ENCODE measurements at places on chromosomes 2 and 18.
A peak's percentile ranks its signal among the peaks of the same experiment; 100 is the strongest.

GRCh38 chr18:36702401-36703013 is 126.3 kb downstream of the TPGS2 start:
- no peak for DNase-seq

DNA sequence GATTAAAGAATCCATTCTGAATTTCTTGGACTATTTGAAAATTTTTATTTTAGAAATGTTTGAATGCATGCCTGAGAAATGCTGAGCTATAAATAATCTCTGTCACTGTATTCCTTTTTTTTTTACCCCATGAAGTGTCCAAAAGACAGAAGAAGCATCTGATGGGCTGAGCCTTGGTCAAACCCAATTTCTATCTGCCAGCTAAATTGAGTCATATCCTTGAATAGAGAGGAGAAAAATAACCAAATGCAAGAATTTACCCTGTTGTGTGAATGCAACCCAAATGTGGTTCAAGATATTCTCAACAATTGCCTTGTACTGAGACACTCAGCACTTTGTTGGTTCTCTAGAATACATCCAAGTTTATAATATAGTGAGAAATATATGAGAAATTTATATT is 223.5 kb downstream of the UBE2E3 start:
- DNase-seq: no peak

- no peak for DNase-seq
Observed at GRCh38 chr2:136029149-136029548, 43.7 kb upstream of the DARS1 start.

GRCh38 chr2:56130463-56131070 is 53.2 kb upstream of the CCDC85A start:
- peak; percentile 58 for DNase-seq

DNA sequence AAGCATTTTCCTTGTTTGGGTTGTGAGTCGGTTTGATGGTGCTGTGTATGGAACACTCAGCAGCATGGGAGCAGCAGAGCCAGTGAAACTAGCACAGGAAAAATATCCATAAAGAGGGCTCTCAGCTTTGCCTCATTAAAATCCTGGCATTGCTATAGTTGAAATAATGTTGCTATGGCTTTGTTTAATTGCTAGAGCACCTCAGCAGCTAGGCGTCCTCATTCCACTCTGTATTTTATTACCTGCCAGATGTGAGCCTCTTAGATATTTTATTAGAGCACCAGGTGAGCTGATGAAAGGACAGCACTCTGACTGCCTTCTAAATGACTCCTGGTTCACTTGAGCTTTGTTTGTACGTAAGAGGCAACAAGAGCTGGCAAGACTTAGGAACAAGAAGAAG is 232.4 kb downstream of the MTX2 start:
- DNase-seq: no peak

DNA sequence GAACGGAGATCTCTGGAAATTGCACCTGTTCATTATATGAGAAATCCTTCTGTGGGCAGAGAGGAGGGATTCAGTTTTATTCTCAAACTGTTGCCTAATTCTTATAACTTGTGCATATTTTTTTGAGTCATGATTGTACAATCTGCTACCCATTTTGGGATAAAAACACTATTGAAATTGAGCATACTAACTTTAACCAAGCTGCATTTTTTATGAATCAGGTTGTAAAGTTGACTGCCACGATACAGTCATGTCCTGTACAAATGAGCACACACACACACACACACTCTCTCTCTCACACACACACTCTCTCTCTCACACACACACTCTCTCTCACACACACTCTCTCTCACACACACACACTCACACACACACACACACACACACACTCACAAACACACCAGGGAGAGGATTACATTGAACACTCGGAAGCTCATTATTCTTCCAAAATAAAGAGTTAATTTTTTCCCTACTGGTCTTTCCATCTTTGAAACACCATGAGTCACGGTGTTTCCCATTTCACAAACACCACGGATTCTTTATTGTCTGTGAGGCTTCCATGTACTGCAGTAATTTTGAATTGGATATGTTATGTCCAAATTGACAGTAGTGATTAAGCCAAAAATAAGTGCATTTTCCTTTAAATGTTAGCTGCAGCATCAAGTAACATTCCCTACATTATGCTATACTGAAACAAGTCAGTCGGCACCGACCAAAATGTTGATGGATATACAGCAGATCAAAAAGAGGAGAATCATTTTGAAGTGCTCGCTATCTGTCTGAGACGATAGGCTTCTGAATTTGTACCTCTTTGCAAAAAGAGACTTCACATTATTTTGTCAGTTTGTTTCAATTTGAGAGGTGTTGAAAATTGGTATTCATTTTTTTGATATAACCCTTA is 216.9 kb downstream of the ARHGAP15 start:
- DNase-seq: no peak

- no peak for DNase-seq
Observed at GRCh38 chr2:71250935-71251334, 24.0 kb upstream of the PAIP2B start.

- no peak for DNase-seq
Observed at GRCh38 chr2:20603791-20604190, 47.1 kb downstream of the HS1BP3 start.

GRCh38 chr18:21538230-21538629 is 62.3 kb downstream of the ESCO1 start:
- DNase-seq: no peak

DNA sequence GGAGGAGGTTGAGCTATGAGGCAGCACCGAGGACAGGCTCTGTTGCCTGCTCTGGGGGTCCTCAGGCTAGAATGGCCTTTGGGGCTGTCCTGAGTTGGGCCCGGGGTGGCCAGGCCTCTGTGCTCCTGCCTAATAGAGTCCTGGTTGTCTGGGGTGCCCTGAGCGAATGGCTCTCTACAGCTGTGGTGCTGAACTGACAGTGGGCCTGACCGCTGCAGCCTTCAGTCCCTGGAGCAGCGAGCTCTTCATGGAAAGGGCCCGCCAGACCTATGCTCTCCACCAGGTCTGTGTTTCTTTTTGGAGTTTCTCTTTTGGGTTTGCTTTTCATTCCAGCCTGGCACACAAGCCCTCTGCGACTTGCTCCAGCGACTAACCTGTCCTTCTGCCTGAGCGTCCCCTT is 679.0 kb upstream of the RAB6C start:
- DNase-seq: no peak

GRCh38 chr2:218963601-218964000 is 4.1 kb downstream of the CDK5R2 start:
- DNase-seq: peak; percentile 62

DNA sequence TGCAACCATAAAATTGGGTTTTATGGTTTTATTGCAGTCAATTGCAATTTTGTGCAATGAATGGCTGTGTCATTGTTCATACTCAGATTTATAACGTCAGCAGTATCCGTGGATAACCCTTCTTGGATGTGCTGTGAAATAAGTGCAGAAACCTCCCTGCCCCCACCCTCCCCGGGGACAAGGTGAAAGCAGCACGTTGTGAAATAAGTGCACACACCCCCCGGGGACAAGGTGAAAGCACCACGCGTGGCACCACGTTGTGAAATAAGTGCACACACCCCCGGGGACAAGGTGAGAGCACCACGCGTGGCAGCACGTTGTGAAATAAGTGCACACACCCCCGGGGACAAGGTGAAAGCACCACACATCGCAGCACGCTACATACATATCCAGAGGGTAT is 93.6 kb upstream of the NFATC1 start:
- DNase-seq: no peak

DNA sequence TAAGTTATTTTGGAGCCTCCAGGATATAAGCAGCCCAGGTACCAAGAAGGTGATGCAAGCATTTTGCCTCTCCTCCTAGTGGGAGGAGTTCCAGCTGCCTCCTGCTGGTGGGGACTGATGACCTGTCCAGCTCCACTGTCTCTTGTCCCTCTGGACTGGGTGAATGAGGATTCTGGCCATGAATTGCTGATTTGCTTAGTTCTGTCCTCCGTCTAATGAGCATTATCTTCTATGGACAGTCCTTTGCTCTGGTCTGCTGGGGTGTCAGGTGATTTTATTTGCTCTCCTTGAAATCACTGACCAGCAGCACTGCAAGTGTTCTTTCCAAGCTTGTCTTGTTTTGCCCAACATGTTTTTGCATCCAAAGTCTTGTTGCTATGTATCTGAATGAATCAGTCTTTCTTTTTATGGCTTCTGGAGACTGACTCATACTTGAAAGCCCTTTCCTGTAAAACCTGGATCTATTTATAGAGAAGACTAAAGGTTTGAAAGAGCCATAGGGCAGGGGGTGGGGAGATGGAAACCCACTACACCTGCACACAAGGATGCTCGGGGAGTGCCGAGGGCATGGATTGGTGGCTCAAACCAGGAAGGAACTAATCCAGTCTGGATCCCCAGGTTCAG is 40.5 kb upstream of the EFHD1 start:
- no peak for DNase-seq

- DNase-seq: no peak
Observed at GRCh38 chr2:237231593-237231992, 145.9 kb downstream of the COPS8 start.

GRCh38 chr18:50313031-50313607 is 25.6 kb upstream of the CXXC1 start:
- DNase-seq: no peak

- no peak for DNase-seq
Observed at GRCh38 chr2:241892299-241893137, 23.0 kb downstream of the RTP5 start.

DNA sequence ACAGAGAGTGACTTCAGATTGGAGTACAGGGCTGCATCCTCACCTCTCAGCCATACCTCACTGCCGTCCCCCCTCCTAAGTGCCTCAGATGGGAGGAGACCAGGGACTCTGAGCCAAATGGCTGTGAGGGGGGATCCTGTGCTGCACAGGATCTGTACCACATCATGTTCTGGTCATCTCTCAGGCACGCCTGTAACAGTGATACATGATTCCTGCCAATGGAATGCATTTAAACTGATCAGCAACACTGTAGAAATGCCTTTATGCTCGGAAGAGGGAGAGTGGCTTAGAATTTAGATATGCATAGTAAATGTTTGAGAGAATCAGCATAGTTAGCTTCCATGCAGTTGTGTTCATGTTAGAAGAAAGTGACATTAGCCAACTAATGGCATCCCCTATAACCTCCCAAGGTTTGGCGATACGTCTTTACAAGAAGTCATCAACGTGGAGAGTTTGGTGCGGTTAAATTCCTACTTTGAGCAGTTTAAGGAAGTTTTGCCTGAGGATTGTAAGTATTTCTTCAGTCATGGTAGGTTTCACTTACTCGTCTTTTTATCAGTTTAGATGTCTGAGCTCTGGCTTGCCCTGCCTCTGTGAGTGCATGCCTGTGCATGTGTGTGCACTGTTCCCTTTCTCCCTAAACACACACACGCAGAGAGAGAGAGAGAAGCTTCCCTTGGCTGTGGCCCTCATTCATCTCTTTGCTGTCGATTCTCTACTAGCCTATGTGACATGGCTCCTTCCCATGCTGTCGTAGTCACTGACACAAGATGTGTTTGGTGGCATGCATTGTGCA is 40.0 kb downstream of the COA5 start:
- DNase-seq: no peak

- DNase-seq: no peak
Observed at GRCh38 chr2:28227498-28227897, 165.2 kb upstream of the FOSL2 start.

DNA sequence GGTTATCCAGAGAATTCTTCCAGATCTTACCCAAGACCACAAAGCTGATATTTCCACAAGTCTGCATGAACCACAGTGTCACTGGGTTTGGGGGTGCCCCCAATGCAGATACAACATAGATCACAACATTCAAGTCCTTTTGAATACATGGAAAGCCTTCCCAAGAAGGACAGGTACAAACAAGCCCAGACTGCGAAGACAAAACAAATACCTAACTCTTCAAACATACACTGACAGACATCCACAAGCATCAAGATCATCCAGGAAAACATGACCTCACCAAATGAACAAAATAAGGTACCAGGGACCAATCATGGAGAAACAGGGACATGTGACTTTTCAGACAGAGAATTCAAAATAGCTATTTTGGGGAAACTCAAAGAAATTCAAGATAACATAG is 93.1 kb downstream of the MDH1 start:
- DNase-seq: no peak

- peak; percentile 79 for DNase-seq
Observed at GRCh38 chr2:221189431-221190067, 382.6 kb downstream of the EPHA4 start.

DNA sequence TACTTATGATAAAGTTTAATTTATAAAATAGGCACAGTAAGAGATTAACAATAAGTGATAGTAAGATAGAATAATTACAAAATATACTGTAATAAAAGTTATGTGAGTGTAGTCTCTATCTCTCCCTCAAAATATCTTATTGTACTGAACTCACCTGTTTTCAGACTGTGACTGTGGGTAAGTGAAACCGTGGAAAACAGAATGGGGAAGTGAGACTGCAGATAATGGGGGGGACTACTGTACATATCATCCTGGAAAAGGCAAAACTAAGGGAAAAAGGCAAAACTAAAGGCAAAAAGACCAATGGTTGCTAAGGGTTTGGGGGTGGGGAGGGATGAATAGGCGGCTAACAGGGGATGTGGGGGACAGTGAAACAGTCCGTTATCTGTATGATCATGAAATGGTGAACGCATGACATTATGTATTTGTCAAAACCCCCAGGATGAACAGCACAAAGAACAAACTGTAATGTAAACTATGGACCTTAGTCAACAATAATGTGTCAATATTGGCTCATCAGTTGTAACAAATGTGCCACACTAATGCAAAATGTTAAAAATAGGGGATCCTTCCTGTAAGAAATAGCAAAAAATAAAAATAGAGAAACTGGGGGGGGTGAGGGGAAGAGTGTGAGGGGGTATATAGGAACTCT is 93.8 kb downstream of the EPB41L3 start:
- no peak for DNase-seq

- DNase-seq: no peak
Observed at GRCh38 chr2:16626997-16627605, 38.5 kb downstream of the CYRIA start.

DNA sequence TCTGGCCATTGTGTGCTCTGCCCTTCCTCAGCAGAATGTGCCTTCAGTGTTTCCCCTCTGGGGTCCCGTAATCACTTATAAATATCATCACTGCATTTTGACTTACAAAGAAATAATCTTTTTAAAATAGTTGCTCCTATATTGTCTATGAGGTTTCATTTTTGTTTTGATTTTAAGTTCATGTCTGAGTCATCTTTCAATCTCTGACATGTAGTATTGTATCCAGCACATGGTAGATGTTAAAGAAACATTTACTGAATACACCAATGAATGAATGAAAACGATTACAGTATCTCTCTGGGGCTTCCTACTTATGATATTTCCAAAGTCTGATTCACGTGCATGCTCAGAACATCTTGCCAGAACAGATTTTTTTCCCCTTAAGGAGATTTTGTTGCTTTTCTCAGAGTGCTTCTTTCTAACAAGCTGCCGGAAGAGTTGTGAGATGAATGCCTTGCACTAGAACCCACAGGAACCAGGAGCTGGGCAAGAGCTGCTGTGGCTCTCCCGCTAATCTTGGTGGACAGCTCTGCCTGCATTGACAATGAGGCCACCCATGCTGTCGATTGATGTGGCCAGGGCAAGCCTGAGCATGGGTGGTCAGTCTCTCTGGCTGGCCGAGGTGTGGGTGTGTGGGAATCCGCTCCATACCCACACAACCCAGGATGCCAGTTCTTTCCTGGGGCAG is 199.4 kb downstream of the CYRIA start:
- DNase-seq: peak; percentile 4

Measured in neural progenitor cell (in vitro differentiated cells).